Bronchial epithelial cell (primary cell): ENCODE measurements at places on chromosomes 6 and 20. TPM values are rescaled to one million over a fixed set of nuclear protein-coding genes. Genes with fewer than 3 reads are reported as not detected.

The MLN gene
- not detected in 2 replicates for total RNA-seq

GRCh38 chr6:5989141-5989723 is 17.5 kb downstream of the NRN1 start:
- DNase-seq, result no peak

GRCh38 chr6:100484474-100484873 is 19.8 kb upstream of the SIM1 start:
- DNase-seq, result no peak

- DNase-seq, result no peak
These were observed 436.7 kb downstream of the MEI4 start for GRCh38 chr6:78089531-78089930.

DNA sequence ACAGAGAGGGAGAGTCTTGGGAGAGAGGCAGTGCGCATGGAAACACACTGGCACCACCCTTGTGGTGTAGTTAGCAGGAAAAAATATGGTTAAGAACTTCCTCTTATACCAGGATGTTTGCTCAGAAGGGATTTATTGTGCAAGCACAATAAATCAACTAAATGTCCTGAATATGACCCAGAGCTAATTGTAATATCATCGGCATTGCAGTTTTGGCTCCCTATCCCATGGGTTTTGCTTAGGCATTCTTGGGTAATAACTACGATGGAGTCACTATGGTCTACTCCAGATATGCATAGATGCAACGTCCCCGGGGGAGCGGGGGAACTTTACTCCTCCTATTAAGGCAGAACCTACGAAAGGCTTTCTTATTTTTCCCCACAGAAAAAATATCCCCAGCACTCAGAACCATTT is 751.6 kb downstream of the EYS start:
- DNase-seq, result no peak

The PRSS16 gene
- 4.5 and 15.1 TPM in 2 replicates for total RNA-seq

DNA sequence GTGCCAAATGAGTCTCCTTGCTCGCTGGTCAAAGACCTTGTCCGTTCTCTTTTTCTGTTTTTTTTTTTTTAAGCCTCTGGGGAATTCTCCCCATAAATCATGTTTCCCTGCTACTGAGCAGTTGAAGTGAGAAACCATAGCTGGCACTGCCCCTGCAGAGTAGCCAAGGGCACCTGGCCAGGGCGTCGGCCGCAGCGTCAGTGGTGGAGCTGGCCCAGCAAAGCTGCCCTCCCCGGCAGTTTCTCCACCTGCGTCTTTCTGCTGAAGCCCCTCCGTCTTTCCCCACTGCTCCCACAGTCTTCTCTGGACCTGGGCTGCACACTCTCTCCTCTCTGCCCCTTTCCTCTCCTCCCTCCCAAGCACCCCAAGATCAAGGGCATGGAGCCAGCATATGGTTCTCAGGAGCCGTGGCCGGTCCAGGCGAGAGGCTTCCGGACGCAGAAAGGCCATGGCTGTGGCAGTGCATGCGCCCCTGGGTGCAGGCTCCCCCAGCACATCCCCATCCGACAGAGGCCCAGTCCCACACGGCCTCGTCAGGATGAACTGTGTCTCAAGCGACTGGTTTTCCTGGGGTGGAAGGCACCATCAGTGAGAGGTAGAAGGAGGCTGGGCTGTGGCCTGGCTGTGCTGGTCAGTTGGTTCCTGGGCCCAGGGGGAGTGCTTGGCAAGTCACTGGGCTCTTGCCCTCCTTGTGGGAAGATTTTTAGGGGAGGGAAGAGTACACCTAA is 218.1 kb downstream of the ERMARD start:
- no peak for DNase-seq

DNA sequence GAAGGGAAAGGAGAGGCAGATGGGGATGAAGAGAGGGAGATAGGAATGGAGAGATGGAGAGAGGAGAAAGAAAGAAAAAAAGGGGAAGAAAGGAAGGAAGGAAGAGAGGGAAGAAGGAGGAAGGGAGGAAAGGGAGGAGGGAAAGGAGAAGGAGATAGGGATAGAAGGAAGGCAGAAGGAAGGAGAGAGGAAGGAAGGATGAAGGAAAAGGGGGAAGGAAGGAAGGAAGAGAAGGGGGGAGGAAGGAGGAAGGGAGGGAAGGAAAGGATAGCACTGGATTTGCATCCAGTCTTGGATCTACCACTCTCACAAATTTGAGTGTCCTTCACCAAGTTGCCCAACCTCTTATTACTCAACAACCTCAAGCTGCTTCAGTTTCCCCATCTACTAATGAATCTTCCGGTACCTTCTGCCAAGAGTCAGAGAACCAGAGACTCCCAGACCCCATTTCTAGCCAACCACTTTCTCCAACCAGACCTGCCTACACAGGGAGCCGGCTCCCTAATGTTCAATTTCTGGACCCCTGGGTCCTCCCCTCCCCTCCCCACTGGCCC is 79.7 kb upstream of the FOXP4 start:
- peak; percentile 10 for DNase-seq

DNA sequence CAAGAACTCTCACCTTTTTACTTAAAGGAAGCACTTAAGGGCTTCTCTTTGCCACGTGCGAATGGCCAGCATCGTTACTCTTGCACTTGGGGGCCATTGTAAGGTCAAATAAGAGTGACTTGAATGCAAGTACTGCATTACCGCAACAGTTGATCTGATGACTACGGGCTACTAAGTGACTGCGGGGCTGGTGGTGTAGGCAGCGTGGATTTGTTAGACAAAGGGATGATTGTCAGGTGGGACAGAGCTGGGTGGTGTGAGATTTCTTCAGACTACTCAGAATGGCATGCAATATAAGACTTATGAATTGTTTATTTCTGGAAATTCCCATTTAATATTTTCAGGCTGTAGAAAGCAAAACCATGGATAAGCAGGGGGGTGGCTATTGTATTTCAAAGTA is 199.7 kb upstream of the UST start:
- no peak for DNase-seq

- DNase-seq, result no peak
These were observed 31.9 kb downstream of the JAG1 start for GRCh38 chr20:10641893-10642292.

The HLA-DQA2 gene
- not detected in 2 replicates for total RNA-seq

The ALDH8A1 gene
- total RNA-seq, result 1.1 and 1.8 TPM in 2 replicates

DNA sequence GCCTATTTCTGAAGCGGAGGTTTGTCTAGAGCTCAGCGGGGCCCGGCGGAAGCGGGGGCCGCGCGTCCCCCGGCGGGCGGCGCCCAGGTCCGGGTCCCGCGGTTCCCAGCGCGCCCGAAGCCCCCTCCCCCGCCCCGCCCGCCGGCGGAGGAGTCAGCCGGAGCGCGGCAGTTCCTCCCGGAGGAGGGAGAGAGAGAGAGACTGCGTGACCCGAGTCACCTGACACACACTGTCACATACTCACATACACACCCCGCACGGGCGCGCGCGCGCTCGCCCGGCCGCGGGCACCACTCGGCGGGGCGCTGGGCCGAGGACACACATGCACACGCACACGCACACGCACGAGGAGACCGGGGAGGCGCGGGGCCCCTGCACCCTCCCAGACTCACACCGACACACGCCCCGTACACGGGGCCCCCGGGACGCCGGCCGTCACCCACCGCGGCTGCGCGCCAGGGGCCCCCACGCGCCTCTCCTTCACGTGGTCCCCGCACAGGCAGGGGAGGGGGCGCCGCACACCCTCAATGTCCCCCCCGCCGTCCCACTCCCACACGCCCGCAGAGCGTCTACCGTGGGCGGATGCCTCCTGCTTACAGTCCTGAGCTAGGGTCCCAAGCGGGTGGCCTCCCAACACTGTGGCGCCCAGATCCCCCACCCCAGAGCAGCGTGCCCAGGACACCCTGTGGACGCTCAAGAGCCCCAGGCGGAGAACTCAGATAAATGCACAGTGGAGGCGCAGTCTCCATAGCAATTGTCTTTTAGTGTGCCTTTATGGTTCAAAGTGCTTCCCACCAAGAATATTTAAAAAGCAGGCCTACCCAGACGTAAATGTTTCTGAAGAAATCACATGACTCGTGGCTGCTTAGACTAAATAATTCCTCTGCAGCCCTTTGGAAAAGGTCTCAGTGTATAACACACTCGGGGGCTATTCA is at the start of gene RRAGD:
Gene RRAGD, minus strand, starts transcription at position 203 of the 935 bp plus-strand sequence. CDS start 280 bp downstream, outside the sequence.
- DNase-seq, result no peak

GRCh38 chr20:49515586-49515985 is 33.1 kb upstream of the KCNB1 start:
- no peak for DNase-seq

DNA sequence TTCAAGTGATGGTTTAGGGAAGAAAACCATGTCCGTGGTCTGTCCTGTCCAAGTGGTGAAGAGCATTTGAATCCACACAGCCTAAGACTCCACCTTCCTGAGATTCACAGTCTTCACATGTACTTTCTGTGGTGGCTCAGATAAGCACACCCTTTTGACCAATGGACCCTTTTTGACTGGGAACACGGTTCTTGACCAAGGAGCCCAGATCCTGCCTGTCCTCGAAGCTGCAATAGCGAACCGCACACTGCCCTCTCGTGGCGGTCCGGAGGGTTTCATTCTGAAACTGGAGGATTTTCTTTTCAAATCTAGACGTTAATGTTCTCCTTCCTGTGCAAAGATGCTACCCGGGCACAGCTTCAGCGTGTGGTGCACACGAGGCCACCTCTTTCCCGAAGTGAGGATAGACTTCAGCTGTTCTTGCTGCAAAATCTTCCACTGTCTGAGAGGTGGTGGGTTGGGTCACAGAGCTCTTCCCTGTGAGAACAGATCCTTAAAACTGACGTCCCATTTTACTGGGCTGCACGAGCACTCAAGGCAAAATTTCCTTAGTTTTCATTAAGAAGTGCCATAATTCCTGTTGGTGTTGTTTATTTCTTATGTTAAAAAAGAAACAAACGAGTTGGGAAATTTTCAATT is 90.5 kb downstream of the SYNJ2 start:
- peak; percentile 49 for DNase-seq

GRCh38 chr6:166156942-166157341 is 10.7 kb downstream of the TBXT start:
- no peak for DNase-seq

The ANKEF1 gene
- total RNA-seq, result 4.2 and 5.2 TPM in 2 replicates

GRCh38 chr20:48705240-48706115 is 122.3 kb downstream of the PREX1 start:
- DNase-seq, result no peak

- DNase-seq, result peak; percentile 82
These were observed 226.2 kb upstream of the MARCKS start for GRCh38 chr6:113630738-113631535.

The PCSK2 gene
- not detected in 2 replicates for total RNA-seq

- peak; percentile 33 for DNase-seq
These were observed 76.0 kb downstream of the UNC5CL start for GRCh38 chr6:40963019-40963418.

DNA sequence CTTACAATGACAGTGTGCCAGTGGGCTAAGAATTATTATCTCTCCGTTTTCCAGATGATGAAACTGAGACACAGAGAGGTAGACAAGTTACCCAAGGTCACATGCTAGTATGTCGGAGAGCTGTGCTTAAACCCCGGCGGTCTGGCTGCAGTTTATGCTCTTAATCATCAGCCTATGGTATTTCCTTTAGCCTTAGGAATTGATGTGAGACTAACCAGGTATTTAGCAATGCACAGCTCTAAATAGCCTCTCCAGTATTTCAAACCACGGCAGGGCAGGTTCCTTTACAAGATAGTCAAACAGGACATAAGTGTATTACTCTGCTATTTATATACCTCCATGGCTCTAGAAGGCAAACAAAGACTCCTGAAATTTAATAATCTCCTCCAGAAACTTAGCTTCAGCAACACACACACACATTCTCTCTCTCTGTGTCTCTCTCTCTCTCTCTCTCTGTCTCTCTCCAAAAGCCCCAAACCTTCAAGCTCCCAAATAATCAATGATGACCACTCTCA is 142.0 kb upstream of the ZNF217 start:
- peak; percentile 97 for DNase-seq

GRCh38 chr20:33858666-33859065 is 47.5 kb downstream of the CHMP4B start:
- no peak for DNase-seq
